ENCODE measurements at places on chromosomes 6 and 20. TPM values are rescaled to one million over a fixed set of nuclear protein-coding genes. Genes with fewer than 3 reads are reported as not detected.

- peaks cover 17% of the 10 kb centered on the region for H3K4me1 ChIP-seq
- H3K27ac ChIP-seq: no peak overlapping the region
- no peak for DNase-seq
- H3K27me3 ChIP-seq: no peaks in the 10 kb centered on the region
These were observed 1.2 kb downstream of the PLAGL1 start for GRCh38 chr6:144006736-144007477.

GRCh38 chr20:59515013-59515905 is 89.1 kb upstream of the PHACTR3 start:
- no peak overlapping the region for H3K27ac ChIP-seq
- DNase-seq: no peak
- no peaks in the 10 kb centered on the region for H3K36me3 ChIP-seq

DNA sequence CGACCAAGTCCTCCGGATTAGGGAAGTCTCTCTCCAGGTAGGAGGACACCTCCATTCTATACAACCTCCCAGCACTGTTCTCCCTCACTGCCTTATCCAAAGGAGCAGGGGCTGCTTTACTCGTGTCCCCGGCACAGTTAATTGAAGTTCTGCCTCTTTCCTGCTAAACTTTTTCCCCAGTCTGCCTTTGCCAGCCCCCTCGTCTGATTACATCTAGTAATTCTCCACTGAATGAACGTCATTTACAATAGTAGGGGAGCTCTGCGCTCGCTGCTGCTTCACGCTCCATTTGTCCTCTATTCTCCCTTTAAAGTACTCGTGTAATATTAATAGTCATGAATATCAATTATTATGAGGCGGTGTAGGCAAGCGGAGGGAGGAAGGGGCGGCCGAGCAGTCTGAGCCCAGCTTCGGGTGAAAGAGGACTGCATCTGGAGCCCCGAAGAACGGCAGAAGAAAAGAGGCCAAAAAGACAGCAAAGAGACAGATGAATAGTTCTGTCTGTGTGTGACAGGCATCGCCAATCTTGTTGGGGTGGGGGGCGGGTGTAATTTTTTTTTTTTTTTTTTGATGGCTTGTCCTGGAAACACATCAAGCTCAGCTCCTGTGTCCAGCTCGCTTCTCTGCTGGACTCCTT is 2.9 kb downstream of the TFAP2B start:
- no peaks in the 10 kb centered on the region for H3K36me3 ChIP-seq
- peaks cover 12% of the 10 kb centered on the region for H3K4me1 ChIP-seq
- no peak overlapping the region for H3K27ac ChIP-seq
- no peak for DNase-seq
- no peak overlapping the region for H3K4me3 ChIP-seq

DNA sequence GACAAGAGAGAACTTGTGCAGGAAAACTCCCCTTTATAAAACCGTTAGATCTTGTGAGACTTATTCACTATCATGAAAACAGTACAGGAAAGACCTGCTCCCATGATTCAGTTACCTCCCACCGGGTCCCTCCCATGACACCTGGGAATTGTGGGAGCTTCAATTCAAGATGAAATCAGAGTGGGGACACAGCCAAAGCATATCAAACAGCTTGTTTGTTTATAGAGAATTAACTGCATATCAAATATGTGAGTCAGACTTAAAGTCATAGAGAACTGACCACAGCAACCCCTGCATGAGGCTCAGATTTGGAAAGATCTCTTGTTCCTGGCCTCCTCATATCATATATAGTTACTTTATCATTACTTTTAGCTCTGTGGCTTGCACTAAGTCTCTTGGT is 29.1 kb upstream of the HDAC2 start:
- no peak overlapping the region for H3K4me3 ChIP-seq
- H3K4me1 ChIP-seq: no peaks in the 10 kb centered on the region
- H3K36me3 ChIP-seq: no peaks in the 10 kb centered on the region
- no peak for DNase-seq

DNA sequence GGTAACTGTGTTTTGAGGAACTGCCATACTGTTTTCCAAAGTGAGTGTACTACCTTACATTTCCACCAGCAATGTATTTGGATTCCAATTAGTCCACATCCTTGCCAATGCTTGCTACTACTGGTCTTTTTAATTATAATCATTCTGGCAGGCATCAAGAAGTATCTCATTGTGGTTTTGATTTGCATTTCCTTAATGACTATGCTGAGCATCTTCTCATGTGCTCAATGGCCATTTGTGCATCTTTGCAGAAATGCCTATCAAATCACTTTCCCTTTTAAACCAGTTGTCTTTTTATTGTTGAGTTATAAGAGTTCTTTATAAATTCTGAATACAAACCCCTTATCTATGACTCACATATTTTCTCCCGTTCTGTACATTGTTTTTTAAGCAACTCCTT is 75.9 kb downstream of the ATG5 start:
- no peaks in the 10 kb centered on the region for H3K27me3 ChIP-seq
- DNase-seq: no peak
- peaks cover 3% of the 10 kb centered on the region for H3K4me1 ChIP-seq
- H3K4me3 ChIP-seq: no peak overlapping the region
- peaks cover 10% of the 10 kb centered on the region for H3K36me3 ChIP-seq

DNA sequence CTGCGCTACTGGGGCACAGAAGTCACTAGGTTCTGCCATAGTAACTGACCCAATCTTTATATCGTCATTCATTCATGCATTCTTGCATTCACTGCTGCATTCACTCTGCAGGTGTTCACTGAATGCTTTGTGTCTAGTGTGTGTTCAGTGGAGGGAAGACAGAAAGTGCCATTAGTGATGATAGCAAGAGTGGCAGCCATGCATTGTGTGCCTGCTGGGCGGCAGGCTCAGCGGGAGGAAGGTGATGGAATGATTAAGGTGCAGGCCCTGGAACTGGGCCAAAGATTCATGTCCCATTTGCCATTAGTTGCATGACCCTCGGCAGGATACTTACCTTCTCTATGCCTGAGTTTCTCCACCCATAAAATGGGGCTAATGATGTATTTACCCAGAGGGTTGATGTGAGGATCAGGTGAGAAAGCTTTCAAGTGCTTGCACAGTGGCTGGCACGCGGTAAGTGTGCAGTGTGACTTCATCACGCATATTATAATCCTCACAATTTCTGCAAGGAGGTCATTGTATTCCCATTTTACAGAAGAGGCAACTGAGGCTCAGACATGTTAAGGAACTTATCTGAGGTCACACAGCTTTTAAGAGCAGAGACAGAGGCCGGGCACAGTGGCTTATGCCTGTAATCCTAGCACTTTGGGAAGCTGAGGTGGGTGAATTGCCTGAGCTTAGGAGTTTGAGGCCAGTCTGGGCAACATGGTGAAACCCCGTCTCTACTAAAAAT is 40.1 kb downstream of the ITPR3 start:
- no peak overlapping the region for H3K4me3 ChIP-seq
- H3K36me3 ChIP-seq: peaks cover 96% of the 10 kb centered on the region
- no peaks in the 10 kb centered on the region for H3K27me3 ChIP-seq
- H3K27ac ChIP-seq: no peak overlapping the region
- H3K4me1 ChIP-seq: no peaks in the 10 kb centered on the region

GRCh38 chr20:38885357-38885756 is 40.9 kb upstream of the FAM83D start:
- H3K4me3 ChIP-seq: no peak overlapping the region
- peak; percentile 11 for DNase-seq
- H3K27ac ChIP-seq: no peak overlapping the region
- H3K4me1 ChIP-seq: peaks cover 32% of the 10 kb centered on the region
- no peaks in the 10 kb centered on the region for H3K36me3 ChIP-seq

Gene LIN28B
- total RNA-seq: not detected

Gene AIG1
- total RNA-seq: 38.0 TPM

Gene LY6G5C
- 6.2 TPM for total RNA-seq

- no peak overlapping the region for H3K4me3 ChIP-seq
- H3K27ac ChIP-seq: no peak overlapping the region
- no peak for DNase-seq
- no peaks in the 10 kb centered on the region for H3K27me3 ChIP-seq
- peaks cover 7% of the 10 kb centered on the region for H3K4me1 ChIP-seq
These were observed 29.8 kb downstream of the NCOA3 start for GRCh38 chr20:47531458-47531857.

Gene RPS10
- total RNA-seq: 2,189 TPM

GRCh38 chr6:122400121-122400450 is 634 bp downstream of the HSF2 start:
- peak overlapping the region; percentile 82 for H3K4me3 ChIP-seq
- no peaks in the 10 kb centered on the region for H3K27me3 ChIP-seq
- no peak for DNase-seq
- H3K4me1 ChIP-seq: peaks cover 10% of the 10 kb centered on the region

DNA sequence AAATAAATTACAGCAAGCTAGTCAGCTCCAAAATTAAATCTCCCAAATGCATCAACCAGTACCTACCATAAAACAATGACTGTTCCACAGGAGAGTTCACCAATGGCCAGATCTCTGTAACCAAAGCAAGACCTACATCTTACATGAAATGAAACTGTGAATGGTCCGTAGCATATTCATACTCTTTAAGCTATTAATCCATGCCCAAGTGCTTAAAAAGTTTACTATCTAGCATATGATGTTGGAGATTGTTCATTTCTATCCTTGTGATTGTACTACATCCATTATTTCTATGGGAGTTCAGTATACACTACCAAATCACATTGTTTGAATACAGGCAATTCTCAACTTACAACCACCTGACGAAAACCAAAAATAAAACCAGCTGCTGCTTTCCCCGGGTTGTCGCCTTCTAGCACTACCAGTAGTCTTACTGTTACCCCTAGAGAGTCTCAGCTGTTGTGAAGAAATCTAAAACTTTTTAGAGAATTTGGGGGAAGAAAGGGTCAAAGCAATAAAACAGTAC is 38.0 kb downstream of the HIVEP2 start:
- no peak overlapping the region for H3K4me3 ChIP-seq
- peaks cover 34% of the 10 kb centered on the region for H3K4me1 ChIP-seq
- no peaks in the 10 kb centered on the region for H3K36me3 ChIP-seq

Gene OR2H1
- total RNA-seq: not detected

DNA sequence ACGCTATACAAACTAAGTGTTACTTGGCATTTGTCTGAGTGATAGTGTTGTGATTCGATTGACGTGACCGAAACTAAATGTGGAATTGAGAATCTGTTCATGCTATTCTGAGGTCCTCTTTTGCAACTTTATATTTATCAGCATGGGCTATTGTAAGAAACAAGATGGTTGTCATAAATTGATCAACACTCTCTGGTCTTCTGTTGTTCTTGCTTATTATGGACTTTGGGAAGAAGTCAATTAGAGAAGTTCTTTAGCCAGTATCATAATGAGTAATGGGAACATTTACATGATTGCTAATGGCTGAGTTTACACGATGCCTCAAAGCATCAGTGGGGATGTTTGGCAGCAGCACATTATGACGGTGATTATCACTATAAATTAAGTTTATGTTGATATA is 195.0 kb downstream of the CD83 start:
- no peaks in the 10 kb centered on the region for H3K27me3 ChIP-seq
- no peak overlapping the region for H3K27ac ChIP-seq
- no peak for DNase-seq
- no peak overlapping the region for H3K4me3 ChIP-seq
- no peaks in the 10 kb centered on the region for H3K4me1 ChIP-seq

- no peak overlapping the region for H3K4me3 ChIP-seq
- no peaks in the 10 kb centered on the region for H3K4me1 ChIP-seq
- no peaks in the 10 kb centered on the region for H3K36me3 ChIP-seq
- DNase-seq: no peak
- no peak overlapping the region for H3K27ac ChIP-seq
These were observed 47.5 kb downstream of the OSTM1 start for GRCh38 chr6:108027056-108027455.

DNA sequence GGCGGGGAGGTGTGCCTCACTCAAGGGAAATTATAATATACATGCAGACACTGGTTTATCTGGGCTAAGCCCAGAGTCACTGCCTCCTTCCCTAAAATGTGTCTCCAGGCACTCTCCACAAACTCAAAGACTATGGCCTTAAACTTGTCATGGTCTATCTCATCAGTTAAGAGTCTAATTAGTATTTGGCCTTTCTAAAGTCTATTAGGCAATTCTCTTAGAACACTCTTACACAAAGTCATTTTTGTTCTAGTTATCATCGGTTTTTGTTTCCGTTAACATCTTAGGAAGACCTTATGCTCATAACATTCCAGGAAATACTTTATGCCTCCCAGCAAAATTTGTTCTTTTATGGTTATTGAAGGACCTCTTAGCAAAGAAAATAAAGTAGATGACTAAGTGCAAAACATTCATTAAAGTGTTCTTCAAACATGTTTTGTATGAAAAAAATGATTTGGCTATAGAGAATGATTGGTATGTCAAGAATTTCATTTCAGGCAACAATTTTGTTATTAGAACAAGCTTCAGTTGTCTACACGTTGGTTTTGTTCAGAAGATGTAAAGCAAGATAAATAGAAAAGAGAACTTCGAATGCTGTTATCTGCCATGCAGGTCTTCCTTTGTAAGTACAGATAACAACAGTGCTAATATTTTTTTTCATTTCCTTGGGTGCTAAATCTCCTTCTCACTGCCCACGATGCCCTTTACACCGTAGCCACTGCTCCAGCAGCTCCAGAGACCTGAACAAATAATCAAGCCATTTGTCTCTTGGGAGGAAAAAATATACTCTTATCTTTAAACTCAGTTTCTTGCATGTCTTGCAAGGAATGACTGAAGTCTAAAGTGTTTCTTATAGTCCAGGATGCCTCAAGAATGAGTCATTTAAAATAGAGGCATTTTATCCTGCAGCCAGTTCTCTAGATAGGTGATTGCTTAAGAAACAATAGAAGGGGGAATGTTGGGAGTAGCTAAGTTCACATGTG is 170.4 kb downstream of the HTR1B start:
- H3K36me3 ChIP-seq: no peaks in the 10 kb centered on the region
- no peaks in the 10 kb centered on the region for H3K4me1 ChIP-seq
- no peak for DNase-seq

Gene C20orf204
- total RNA-seq: 0.85 TPM

GRCh38 chr6:46186583-46186982 is 15.8 kb upstream of the ENPP5 start:
- no peaks in the 10 kb centered on the region for H3K4me1 ChIP-seq
- no peaks in the 10 kb centered on the region for H3K36me3 ChIP-seq
- no peak overlapping the region for H3K27ac ChIP-seq
- no peak for DNase-seq
- no peaks in the 10 kb centered on the region for H3K27me3 ChIP-seq
- H3K4me3 ChIP-seq: no peak overlapping the region

Gene DPPA5
- total RNA-seq: not detected

Gene MCCD1
- total RNA-seq: not detected

- DNase-seq: no peak
- H3K36me3 ChIP-seq: no peaks in the 10 kb centered on the region
- H3K27ac ChIP-seq: no peak overlapping the region
- H3K27me3 ChIP-seq: no peaks in the 10 kb centered on the region
- no peaks in the 10 kb centered on the region for H3K4me1 ChIP-seq
These were observed 19.4 kb downstream of the FAM50B start for GRCh38 chr6:3868544-3868943.

DNA sequence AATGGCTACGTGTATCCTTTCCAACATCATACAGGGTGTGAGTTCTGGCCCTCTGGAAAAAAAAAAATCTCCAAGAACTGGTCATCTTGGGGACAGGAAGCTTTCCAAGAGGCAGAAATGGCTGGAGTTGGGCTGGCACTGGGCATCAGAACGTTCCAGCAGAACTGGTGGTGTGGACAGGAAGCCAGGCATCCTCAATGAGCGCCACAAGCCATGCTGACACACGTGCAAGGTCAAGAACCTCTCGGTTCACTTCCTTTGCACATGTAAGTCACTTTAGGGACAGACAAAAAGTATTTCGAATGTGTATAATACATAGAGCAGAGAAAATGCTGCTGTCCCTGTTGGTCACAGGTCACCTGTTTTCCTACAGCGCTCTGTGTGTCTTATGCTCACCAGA is 27.4 kb upstream of the RIN2 start:
- no peaks in the 10 kb centered on the region for H3K27me3 ChIP-seq
- DNase-seq: no peak
- H3K4me3 ChIP-seq: no peak overlapping the region
- no peaks in the 10 kb centered on the region for H3K36me3 ChIP-seq
- no peak overlapping the region for H3K27ac ChIP-seq
